ENCODE measurements at places on chromosomes 1 and 21.

GRCh38 chr1:201025571-201026002, 2.1 kb upstream of the KIF21B start:
- no peak for DNase-seq

GRCh38 chr1:20787840-20788795, 1.0 kb upstream of the HP1BP3 start:
- DNase-seq, result no peak

DNA sequence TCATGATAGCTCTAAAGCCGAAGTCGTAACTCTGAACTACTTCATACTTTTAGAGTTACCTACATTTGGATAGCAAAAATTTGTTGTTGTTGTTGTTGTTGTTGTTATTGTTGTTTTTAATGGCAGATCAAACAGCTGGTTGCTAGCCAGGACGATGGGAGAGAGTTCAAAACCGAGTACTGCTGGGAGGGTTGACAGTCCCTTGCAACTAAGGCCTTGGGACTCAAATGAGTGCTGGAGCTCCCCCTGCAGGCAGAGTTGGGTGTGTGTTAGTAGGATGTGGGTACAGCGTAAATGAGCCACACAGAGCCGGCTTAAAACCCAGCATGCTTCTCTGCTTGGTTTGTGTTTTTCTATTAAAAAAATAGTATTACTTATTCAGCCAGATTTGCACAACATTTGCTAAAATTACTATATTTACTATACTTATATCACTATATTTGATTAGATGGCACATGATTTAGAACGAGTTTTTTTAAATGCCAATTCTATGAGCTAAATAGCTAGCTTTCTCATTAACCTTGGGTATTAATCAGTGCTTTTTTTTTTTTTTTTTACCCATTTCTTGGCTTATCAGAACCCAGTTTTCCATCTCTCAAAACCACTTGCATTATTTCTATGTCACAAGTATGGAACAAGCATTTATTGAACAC, 129.2 kb upstream of the SYT6 start:
- DNase-seq, result no peak

- DNase-seq, result no peak
Observed at GRCh38 chr1:78101514-78101913, 55.7 kb downstream of the GIPC2 start.

- DNase-seq, result no peak
Observed at GRCh38 chr1:39977202-39977601, 22.3 kb downstream of the MFSD2A start.

- no peak for DNase-seq
Observed at GRCh38 chr1:159783724-159784123, 3.0 kb downstream of the DUSP23 start.

DNA sequence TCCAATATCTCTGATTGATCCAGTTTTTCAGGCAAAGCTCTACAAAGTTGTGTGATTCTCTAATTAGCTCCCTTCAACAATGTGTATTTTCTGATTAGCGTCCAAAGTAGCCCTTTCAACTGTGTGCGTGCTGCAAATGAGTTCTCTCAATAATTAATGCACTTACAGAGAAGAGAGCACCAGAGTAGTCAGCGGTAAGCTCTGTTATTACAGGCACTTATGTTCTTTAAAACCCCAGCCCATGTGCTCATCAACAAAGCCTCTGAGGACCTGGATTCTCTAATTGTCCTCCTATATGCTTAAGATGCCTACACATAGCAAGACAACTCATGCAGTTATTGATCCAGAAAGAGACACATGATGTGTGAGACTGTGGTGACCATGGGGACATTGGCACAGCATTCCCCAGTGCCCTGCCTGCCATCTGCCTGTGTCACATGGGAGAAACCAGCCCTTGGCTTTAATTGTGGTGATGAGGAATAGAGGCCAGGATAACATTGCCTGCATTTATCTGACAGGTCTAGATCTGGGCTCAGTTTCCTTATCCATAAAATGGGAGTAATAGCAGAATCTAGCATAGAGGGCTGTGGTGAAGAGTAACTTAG, 151.7 kb downstream of the PCP4 start:
- no peak for DNase-seq

- no peak for DNase-seq
Observed at GRCh38 chr1:218982482-218982881, 191.2 kb upstream of the LYPLAL1 start.

DNA sequence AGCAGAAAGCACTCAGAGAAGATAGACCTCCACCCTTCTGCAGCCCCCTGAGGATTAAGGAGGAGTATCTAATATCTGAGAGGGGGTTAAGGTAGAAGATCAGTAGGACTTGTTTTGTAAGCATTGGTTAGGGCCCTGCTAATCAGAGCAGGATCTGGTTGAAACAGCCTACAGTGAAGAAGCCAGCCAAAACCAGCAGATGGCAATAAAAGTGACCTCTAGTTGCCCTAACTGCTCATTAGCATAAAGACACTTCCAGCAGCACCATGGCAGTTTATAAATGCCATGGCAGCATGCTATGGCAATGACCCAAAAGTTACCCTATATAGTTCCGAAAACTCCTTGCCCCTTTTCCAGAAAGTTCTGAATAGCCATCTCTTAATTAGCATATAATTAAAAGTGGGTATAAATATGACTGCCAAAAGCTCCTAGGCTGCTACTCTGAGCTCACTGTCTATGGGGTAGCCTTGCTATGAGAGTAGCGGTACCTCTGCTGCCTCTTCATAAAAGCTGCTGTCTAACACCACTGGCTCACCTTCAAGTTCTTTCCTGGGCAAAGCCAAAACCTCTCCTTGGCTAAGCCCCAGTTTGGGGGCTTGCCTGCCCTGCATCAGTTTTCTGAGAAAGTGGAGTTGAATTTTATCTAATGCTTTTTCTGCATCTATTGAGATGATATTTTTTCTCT, 254.2 kb downstream of the PAPPA2 start:
- no peak for DNase-seq

GRCh38 chr1:18972531-18972930, 16.1 kb upstream of the IFFO2 start:
- no peak for DNase-seq

DNA sequence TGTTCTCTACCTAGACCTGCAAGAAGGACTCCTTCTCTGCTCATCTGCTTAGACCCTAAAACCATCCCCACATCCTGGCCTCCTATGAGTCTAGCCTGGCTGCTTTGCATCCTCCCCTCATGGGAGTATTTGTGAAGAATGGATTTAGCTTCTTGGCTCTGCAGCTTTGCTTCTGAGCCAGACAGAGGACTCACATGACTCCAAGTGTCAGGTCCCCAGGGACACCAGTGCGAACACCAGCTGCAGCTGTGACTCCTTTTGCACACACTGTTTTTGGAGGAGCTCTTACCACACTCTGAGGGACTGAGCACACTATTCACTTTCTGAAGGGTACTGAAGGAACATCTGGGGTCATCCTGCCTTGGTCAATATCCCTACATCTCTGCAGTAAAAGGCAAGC, 131.8 kb upstream of the SGIP1 start:
- DNase-seq, result no peak

DNA sequence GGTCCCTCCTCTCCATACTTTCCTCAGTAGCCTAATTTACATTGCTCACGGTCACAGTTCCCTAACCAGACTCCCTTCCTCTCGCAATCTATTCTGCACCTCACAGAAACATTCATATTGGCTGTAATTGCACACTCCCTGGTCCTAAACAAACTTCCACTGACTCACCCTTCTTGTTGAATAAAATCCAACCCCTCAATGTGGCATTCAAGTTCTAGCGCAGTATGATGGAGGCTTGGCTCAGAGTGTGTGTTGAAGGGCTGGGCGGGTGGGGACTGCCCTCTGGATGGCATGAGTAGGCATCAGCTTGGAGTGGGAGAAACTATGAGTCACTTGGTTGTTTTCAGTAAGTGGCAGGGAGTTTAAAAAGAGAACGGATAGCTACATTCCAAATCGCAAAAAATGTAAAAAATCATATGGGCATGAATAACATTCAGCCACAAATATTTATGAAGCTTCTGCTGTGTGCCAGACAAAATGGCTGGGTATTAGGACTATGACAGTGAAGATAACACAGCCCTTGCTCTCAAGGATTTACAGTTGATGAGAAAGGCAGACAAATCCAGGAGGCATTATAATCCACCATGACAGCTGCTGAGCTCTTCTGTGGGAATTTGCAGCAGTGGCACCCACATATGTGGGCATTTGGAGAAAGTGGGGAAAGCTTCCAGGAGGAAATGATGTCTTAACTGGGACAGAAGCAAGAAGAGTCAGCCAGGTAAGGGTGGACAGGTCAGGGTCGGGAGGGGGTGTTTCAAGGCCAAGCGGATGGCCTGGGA, 42.2 kb upstream of the LYST start:
- DNase-seq, result no peak
